ELF-1 (cell line): ENCODE measurements at places on chromosomes 1 and 21.
A peak's percentile ranks its signal among the peaks of the same experiment; 100 is the strongest.

GRCh38 chr1:31797216-31797615 is 18.6 kb downstream of the SPOCD1 start:
- no peak for DNase-seq

DNA sequence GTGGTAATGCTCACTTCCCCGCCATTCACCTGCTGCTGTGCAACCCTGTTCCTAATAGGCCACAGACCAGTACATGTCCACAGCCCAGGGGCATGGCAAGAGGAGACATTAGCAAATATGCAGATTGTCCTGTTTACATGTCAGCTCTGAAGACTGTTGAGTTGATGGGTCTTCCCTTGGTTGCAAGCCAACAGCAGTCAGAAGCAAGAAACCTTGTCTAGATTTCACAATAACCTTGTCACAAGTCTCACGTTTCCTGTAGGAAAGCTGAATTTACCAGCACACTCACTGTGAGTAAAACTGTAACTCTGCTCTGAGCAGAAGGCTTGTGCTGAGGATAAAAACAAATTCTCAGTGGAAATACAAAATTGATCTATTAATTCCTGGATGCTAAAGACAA is 195.1 kb downstream of the HLX start:
- DNase-seq = no peak

- DNase-seq = no peak
These were observed 293.5 kb downstream of the MRPL39 start for GRCh38 chr21:25313829-25314228.

DNA sequence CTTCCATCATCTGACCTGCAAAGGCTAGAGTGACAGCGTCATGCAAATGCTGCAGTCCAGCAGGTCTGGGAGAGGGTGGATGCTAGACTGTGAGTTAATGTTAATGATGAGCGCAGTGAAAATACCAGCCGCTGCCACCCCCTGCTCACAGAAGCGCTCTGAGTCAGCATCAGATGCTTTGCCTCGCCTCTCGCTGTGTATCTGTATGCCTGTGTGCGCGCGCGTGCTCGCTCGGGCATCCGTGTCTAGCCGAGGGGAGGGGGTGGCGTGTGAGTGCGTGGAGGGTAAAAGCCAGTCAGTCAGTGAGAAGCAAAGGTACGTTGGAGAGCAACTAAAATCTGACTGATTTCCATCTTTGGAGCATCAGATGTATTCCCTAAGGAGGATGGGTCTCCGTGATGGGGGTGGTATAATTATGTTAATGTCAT is 858.7 kb downstream of the USP25 start:
- peak; percentile 75 for DNase-seq

GRCh38 chr21:41578716-41579115 is 70.8 kb upstream of the TMPRSS2 start:
- DNase-seq = no peak

DNA sequence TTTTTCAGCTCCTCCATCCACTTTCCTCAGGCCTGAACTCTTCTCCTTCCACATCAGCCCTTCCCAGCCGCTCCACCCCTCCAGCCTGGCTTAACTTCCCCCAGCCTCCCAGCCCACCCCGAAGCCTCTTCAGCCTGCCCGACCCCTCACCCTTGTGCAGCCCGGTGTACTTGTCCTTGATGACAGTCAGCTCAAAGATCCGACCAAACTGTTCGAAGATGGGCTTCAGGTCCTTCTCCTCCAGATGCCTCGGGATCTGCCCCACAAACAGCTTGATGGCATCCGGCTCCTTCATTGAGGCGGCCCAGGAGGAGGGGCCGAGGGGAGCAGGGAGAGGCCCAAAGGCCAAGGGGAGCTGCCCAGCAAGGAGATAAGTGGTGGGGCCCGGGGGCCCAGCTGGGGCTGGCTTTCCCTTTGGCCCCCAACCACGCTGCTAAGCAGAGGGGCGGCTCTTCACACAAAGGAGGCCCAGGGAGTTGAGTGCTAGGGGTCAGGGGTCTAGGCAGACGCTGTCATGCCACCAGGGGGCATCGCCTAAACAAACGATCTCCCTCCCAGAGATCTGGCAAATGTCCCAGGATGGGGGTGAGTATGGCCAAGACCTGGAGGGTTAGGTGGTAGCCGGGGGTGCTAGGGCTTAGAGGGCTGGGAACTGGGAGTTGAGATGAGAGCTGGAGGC is 738 bp downstream of the CELF3 start:
- peak; percentile 78 for DNase-seq

GRCh38 chr1:85278853-85279314 is 2.5 kb upstream of the BCL10 start:
- no peak for DNase-seq

DNA sequence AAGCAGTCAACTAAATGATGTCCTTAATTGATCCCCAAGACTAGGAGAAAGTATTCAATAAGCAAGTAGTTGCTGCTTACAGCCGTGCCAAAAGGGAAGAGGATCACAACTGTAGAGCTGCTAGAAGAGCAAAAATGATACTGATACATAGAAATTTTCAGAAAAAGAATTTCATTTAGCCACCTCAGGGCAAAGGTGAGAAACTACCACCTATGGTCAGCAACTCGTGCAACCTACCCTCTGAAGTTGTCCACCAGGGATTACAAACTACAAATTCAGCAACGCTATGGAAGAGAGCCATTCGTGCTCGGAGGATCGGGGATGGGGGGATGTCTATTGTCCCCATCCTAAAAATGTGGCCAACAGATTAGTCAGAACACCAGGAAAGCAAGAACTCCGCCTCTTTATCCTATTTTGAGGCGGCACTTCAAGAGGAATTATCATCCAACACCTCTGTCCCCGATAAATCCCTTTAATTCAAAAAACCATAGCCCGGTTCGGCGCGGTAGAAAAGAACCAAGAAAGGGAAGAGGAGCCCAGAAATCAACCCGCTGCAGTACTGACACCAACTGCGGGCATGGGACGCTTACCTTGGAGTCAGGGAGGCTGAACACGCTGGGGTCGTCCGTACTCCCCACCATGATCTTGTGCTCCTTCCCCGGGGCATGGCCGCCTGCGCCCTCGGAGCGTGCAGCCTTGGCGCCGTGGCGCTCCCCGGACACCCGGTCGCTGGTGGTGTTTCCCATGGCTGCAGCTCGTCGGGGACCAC is 687 bp downstream of the PRKAB2 start:
- DNase-seq = no peak

DNA sequence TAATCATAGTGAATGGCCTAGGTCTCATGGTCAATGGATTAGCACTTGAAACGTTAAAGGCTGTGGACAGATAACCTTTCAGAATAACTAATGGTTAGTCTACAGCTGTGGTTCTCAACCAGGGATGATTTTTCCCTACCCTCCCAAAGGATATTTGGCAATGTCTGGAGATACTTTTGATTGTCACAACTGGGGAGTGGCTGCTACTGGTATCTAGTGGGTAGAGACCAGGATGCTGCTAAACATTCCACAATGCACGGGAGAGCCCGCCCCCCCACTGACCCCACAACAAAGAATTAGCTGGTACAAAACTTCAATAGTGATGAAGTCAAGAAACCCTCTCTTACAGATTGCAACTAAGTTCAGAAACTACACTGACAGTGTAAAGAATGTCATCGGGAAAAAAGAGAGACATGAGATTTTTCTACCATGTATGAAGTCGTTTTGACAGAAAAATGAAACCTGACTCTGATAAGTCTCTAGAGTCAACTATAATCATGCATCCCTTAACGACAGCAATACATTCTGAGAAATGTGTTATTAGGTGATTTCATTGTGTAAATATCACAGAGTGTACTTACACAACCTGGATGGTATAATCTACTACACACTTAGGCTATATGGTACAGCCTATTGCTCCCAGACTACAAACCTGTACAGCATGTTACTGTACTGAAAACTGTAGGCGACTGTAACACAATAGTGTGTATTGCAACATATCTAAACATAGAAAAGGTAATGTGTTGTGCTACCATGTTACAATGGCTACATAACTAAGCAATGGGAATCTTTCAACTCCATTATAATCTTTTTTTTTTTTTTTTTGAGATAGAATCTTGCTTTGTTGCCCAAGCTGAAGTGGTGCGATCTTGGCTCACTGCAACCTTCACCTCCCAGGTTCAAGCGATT is 49.7 kb upstream of the PRDX6 start:
- DNase-seq = no peak

- no peak for DNase-seq
These were observed 14.7 kb upstream of the TRAF3IP3 start for GRCh38 chr1:209741193-209741592.

DNA sequence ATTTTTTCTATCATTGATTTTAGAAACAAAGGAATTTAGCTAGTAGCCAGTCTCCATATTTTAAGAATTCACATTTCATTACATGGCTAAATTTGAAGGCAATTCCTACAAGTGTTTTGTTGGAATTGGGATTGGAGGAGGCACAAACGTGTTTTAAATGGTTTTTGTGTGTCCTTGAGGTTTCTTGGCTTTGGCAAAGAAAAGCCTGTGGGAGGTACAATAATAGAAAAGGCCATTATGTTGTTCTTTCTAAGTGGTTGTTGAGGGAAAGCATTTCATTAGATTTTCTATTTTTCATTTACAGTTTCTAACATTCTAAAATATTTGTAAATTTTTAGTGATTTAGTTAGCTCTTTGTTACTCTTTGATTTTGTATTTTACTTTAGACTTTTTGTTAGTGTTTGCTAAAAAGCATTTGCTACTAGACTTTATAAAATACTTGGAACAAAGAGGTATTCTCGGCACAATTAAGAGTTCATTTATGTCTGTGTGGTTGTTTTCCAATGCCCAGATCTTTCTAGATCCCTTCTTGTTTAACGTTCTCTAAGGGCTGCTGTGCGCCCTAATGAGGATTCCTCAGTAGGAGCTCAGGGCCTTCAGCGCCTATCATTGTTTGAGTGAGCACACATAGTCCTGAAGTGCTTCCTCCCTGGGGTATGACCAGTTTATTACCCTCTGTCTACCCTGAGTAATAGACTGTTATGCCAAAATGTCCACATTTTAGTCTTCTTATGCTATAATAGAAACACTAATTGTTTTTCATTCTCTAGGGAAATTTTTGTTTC is 70.0 kb upstream of the KIAA1614 start:
- peak; percentile 5 for DNase-seq

DNA sequence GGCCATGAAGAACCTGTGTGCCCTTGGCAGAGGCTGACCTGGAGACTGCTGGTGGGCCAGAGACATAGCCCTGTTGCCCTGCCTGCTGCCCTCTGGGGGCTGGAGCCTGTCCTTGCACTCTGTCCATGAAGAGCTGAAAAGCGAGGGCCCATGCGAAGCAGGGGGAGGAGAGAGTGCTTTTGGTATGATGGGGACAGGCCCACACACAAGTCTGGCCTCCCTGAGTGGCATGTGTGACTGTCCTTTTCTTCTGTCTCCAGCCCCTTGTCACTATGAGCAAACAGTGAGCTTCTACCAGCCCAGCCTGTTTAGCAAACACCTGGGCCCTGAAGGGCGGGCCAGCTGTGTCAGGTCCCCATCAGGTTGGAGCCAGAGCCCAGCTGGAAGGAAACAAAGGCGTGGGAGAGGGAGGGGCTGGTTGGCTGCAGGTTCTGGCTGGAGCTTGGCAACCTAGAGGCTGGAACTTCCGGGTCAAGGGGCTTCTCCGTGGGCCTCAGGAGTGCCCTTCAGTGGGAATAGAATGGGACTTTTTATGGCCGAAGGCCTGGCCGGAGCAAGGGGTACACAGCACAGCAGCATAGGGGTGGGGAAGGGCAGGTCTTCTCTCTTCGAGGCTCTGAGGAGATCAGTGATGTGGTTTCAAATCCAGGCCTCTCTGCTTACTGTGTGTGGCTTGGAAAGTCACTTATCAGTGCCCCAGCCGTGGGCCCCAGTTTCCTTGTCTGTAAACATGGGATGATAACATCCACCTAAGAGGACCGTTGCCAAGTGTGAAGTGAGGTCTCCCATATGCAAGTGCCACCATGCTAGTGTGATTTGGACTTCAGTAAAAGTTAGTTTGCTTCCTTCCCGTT is 14.3 kb downstream of the QSOX1 start:
- peak; percentile 70 for DNase-seq

DNA sequence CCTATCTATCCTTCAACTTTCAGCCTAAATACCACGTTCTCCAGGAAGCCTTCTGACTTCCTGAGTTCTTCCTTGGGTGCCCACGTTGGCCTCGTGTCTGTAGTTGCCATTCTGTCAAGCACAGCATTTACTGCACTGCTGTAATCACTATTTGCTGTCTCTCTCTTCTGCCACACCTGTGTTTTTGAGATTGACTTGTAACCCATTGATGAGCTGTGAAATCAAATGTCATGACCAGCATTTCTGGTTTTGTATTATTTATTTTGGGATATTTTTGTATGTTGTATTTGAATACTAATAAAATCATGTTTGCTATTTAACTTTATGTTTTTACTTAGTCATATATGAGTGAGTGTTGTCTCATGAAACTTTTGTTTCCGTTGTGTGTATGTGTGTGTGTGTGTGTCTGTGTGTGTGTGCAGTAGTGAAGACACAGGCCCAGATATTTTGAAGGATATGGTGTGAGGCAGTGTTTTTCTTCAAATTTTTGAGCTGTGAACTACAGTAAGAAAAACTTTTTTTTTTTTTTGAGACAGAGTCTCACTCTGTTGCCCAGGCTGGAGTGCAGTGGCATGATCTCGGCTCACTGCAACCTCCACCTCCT is 126.2 kb upstream of the SERBP1 start:
- no peak for DNase-seq

- DNase-seq = no peak
These were observed 325.8 kb downstream of the KIF26B start for GRCh38 chr1:245480393-245481120.

DNA sequence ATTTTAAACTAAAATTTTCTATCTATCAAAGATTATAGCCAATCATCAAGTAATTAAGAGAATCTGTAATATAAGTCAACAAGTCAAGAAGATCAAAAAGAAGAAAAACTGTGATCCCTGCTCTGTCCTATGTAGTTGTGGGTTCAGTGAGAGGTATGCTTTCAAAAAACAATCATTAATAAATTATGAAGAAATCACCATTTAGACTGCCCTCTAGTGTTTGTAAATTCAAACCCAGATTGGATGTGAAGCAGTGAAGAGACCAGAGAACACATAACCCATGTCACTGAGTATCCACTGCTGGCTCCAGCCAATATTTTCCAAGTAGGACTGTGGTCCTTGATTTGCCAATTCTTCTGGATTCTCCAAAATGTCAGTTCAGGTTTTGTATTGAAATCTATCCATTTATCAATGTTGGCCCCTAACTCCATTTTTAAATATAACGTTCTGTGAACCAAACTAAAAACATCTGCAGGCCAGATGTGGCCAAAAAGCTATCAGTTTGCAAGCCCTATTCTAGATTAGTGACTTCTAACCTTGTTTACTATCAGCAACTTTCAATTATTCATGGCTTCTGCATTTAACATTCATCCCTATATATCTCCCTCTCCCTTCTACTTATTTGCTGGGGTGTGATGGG is 467.5 kb upstream of the CXADR start:
- DNase-seq = no peak

DNA sequence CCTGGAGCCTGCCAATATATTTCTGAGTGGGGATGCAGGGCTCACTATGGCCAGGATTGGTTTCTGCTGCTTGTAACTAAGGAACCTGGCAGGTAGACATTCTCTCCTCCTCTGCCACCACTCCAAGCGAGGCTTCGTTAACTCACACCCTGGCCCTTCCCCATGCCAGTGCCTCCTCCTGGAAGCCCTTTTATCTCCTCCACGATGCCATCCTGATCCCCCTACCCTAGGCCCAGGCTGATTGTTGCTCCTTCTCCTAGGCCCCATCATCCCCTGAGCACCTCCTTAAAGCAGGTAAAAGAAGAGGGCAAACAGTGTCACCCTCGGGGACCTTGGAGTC is 118.5 kb downstream of the DMRTB1 start:
- no peak for DNase-seq

GRCh38 chr1:171180670-171181069 is 4.4 kb upstream of the FMO2 start:
- no peak for DNase-seq

GRCh38 chr1:111449703-111450017 is 396 bp downstream of the ATP5PB start:
- no peak for DNase-seq

- no peak for DNase-seq
These were observed 88.4 kb upstream of the PROX1 start for GRCh38 chr1:213899413-213899812.
